Pulmonary artery endothelial cell (primary cell): ENCODE measurements at places on chromosomes 5 and 9. TPM values are rescaled to one million over a fixed set of nuclear protein-coding genes. Genes with fewer than 3 reads are reported as not detected.

The IL33 gene
- 16.6 and 24.4 TPM in 2 replicates for total RNA-seq

The SMIM33 gene
- under 0.01 TPM in 1 of 2 replicates, not detected in the other for total RNA-seq

GRCh38 chr5:5231576-5231975 lies 91.4 kb downstream of the ADAMTS16 start:
- no peak for DNase-seq

DNA sequence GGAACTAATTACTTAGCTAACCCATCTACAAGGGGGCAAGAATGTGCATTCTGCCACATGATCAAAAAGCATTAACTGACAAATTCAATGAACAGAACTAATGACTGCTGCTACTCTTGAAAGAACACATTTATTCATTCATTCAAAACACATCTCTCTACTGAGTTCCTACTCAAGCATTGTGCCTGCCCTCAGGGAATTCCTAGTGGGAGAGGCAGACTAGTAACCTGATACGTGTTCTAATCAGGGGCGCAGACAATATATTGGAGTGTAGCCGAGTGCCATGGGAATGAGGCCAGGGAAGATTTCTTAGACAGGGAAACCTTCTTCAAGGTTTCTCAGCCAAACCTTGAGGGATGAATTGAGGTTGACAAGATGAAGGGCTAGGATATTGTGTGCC lies 56.7 kb upstream of the PAPPA start:
- no peak for DNase-seq

DNA sequence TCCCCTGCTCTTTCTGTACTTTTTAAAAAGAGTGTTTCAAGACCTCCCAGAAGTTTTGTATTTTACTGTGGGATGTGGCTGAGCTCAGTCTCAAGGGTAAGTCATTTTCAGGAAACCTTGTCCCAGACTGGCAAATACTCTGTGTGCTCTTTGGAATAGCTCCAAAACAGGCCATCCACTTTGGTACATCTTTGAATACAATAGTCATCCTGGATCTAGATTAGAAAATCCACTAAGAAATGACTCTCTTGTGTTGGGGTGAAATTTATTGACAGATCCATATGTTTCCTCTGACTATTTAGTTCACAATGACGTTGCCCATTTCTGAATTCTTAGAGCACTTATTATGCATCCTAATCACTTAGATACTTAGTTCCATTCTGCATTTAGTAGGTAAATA lies 95.2 kb downstream of the PLCXD3 start:
- no peak for DNase-seq

GRCh38 chr9:23821375-23822181 lies 4.5 kb downstream of the ELAVL2 start:
- no peak for DNase-seq

DNA sequence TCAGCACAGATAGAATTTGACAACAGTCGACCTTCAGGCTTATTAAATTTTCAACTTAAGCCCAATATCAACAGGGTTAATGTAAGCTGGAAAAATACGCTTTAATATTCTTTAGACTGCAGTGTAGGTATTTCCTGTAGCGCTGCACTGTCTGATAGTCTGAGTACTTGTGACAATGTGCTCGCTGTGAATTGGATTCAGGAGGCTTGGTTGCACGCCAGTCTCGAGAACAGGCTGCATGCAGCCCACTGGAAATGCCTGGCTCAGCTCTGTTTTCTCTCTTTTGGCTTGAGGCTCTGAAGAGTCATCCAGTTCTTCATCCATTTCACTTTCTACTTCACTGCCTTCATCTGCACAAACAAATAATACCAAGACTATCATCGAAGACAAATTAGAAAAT lies 300.9 kb downstream of the RFX3 start:
- no peak for DNase-seq

- DNase-seq: peak; percentile 41
These were observed 20.4 kb upstream of the RPS14 start for GRCh38 chr5:150469718-150470469.

The BTNL8 gene
- not detected in 2 replicates for total RNA-seq

DNA sequence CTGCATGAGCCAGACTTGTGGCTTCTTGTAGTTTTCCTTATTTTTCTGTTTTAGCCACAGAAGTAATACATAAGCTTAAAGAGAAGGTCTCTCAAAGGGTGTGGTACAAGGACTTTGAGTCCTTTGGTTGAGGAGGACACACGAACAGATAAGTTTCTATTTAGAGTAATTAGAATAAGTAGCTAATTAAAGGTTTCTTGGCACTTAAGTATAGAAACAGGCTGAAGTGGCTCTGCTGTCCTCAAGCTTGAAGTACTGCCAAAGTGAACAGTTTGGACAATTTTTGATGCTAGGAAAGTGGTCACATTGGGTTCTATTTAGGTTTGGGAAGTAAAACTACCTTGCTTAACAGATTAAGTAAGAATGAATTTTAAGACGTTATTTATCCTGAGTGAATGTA lies 278.3 kb upstream of the MPDZ start:
- DNase-seq: no peak

The CATSPER3 gene
- 0.07 TPM in 1 of 2 replicates, not detected in the other for total RNA-seq

The IFNA2 gene
- not detected in 2 replicates for total RNA-seq

DNA sequence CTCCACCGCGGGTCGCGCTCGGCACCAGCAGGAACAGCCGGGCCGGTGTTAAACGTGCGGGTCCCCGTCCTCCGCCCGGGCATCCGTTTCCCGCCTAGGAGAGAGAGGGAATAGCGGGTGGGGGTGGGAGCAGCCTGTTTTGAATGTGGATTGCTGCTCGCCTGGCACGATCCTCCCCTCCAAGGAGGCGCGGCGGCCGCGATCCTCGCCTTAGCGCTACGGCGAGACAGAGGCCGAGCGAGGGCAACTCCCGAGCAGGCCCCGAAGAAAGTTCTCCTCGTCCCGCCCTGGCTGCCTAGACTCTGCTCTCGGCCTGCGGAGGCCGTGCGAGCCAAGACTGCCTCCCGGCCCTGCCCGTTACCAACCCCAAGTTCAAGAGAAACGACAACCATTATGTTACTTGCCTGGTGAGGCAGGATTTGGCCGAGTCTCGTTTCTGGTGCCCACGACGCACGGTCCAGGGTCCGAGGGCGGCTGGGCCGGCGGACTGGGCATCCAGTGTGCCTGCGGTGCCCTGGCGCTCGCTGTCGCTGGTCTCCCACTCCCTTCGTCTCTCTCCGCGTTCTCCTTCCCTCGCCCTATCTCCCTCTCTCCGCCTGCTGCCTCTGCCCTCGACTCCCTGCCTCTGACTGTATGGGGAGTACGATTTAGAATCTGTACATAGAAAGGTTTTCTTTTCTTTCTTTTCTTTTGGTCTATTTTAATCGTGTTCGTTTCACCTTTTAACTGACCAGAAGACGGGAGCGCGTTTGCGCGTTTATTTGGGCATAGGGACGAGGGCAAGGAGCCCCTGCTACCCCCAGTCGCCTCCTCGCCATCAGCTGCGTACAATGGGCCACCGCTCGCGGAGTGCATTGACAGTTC lies 724 bp downstream of the NR2F1-AS1 start:
- DNase-seq: no peak

DNA sequence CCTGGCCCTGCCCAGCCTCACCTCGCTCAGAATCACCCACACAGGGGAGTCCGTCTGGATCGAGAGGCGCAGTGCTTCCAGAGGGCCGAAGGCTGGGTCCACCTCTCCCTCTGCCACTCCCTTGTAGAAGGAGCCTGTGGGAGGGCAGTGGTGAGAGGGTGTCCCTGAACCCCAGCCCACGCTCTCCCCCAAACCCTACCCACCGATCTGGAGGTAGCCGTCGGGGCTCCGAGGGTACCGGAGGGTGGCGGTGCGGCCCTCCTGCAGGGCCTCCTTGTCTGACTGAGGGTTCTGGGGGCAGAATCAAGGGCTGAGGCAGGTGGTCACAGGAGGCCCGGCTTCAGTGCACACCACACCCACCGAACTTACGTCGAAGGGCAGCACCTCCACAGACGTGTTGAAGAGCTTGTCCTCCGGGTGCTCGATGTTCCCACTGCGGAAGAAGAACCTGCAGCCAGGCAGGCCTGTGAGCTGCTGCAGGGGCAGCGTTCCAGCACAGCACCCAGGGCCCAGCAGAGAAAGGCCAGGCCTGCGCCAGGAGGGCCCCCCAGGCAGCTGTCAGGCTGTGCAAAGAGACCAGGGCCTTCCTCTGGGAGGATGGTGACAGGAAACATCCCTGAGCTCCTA lies 4.5 kb downstream of the LTC4S start:
- DNase-seq: no peak

GRCh38 chr5:168947212-168947868 lies 353.6 kb downstream of the SLIT3 start:
- no peak for DNase-seq

GRCh38 chr9:86703346-86703745 lies 244.0 kb downstream of the GAS1 start:
- no peak for DNase-seq

GRCh38 chr5:96093340-96093739 lies 131.7 kb upstream of the ELL2 start:
- DNase-seq: no peak

DNA sequence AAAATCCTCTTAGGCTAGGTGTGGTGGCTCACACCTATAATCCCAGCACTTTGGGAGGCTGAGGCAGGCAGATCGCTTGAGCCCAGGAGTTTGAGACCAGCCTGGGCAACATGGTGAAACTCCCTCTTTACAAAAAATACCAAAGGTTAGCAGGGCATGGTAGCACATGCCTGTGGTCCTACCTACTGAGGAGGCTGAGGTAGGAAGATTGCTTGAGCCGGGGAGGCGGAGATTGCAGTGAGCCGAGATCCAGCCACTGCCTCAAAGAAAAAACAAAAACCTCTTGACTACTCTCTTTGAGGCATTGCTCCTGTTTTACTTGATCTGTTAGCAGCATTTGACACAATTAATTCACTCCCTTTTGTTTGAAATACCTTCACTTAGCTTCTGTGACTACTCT lies 20.7 kb downstream of the KIF2A start:
- DNase-seq: no peak

- DNase-seq: no peak
These were observed 67.8 kb downstream of the CAMSAP1 start for GRCh38 chr9:135839516-135839915.

DNA sequence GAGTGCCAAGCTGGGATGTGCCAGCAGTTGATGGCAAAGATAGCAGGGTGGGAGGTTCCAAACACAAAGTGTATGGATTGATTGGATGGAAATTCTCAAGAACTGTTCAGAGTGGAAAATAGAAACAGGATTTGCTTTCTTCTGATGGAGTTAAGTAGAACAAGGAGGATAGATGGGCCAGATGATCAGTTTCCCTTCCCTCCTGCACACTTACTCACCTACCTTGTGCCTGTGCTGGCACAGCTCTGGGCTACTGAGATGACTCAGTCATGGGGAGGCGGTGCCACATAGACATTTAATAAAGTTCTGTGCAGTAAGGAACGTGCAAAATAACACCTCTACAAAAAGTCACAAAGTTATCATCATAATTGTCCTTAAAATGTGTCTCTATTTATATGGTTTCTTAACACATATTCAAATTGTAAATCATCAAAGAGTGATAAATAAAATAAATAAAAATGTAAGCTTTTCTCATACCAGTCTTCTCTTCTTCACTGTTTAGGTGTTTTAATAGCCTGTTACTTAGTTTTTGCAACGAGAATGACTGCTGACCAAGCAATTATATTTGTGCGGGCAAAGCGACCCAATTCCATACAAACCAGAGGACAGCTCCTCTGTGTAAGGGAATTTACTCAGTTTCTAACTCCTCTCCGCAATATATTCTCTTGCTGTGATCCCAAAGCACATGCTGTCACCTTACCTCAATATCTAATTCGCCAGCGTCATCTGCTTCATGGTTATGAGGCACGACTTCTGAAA lies 12.7 kb downstream of the PTPDC1 start:
- no peak for DNase-seq

DNA sequence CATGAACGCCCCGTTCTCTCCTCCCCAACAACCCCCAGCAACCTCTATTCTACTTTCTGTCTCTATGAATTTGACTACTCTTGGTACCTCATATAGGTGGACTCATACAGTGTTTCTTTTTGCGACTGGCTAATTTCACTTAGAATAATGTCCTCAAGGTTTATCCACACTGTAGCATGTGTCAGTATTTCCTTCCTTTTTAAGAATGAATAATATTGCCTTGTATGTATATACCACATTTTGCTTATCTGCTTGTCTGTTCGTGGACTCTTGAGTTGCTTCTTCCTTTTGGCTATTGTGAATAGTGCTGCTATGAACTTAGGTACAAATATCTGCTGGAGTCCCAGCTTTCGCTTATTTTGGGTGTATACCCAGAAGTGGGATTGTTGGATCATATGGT lies 42.7 kb downstream of the IQGAP2 start:
- DNase-seq: no peak

The PCDHGB2 gene
- total RNA-seq: 1.3 TPM in 2 replicates

GRCh38 chr9:124725068-124725452 lies 46.1 kb downstream of the NR6A1 start:
- no peak for DNase-seq

DNA sequence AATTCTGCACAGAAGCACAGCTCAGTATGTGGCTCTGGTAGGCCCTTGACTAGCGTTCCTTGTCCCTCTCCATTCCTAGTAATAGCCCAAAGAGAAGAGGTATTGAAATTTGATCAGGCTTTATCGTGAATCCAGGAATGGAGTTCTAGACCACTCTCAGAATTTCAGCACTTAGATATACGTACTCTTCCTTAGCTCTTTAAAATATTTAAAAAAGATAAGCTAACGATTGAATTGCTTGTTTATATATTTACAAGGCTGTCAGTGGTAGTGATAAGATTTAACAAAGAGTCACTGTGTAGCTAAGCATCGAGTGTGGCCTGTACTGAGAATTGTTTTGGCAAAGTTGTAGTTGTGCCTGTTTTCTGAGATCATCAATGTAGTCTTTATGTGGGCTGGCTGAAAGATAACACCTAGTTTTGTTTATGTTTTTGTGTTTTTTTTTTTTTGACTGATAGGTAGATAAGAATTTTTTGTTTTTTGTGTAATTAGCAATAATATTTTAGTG lies 2.5 kb downstream of the KIAA1958 start:
- DNase-seq: no peak

- no peak for DNase-seq
These were observed 738.5 kb downstream of the PTPRD start for GRCh38 chr9:9874270-9874669.

The PDE8B gene
- not detected in 2 replicates for total RNA-seq

- no peak for DNase-seq
These were observed 80.6 kb upstream of the DAB2 start for GRCh38 chr5:39505363-39505762.

- DNase-seq: no peak
These were observed 220.1 kb downstream of the PRR16 start for GRCh38 chr5:120684213-120684612.

DNA sequence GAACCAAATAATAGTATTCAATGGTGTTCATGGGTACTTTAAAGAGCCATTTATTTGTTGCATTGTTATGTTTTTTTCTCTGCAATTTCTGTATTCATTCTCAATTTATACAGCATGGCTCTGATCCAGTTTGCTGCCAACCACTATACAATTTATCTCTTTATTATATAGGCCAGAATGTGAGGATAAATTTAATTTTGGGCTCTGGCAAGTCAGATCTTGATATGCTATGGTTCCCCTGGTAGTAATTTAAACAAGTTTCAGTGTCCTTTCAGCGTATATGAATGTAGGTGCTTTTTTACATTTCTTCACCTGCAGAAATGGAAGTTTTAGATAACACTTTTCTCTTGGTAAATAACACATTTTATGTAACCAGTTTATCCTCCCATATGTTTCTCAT lies 1118.0 kb upstream of the SEMA6A start:
- DNase-seq: no peak
